Activated CD8-positive, alpha-beta memory T cell treated with anti-CD3 and anti-CD28 coated beads, Interleukin-2, amount 50 U/mL, for 4 hours (primary cell): ENCODE measurements at places on chromosomes 7 and 10.

DNA sequence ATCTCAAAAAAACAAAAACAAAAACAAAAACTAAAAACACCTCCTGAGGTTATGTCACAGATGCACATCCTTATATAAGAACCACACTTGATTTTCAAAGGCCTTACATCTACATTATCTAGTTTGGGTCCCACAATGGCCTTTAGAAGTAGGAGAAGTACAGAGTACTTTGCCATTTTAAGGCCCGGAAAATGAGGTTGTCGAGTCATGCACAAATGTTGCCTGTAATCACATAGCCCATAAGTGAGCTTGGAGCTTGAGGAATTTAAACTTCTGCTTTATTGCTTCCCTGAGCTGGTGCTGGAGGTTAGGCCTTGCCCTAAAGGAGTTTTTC is 9.7 kb upstream of the MKRN1 start:
- no peak for DNase-seq

DNA sequence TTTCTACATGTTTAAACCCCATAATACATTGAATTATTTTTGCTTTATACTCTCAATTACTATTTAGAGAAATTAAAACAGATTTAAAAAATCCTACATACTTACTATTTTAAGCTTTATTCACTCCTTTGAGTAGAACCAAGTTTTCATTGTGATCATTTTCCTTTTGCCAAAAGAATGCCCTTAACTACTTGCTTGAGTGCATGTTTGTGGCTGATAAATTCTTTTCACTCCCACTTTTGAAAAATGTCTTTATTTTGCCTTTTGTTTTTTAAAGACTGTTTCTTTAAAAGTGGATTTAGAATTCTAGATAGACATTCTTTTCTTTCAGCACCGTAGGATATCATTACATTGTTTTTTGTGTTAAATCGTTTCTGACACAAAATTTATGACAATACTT is 22.3 kb upstream of the AGR3 start:
- DNase-seq: no peak

GRCh38 chr10:28939281-28940157 is 262.2 kb downstream of the BAMBI start:
- no peak for DNase-seq

- no peak for DNase-seq
Observed at GRCh38 chr7:34096777-34097176, 191.4 kb downstream of the BMPER start.

GRCh38 chr7:76234282-76234584 is 32.5 kb downstream of the SRRM3 start:
- no peak for DNase-seq

DNA sequence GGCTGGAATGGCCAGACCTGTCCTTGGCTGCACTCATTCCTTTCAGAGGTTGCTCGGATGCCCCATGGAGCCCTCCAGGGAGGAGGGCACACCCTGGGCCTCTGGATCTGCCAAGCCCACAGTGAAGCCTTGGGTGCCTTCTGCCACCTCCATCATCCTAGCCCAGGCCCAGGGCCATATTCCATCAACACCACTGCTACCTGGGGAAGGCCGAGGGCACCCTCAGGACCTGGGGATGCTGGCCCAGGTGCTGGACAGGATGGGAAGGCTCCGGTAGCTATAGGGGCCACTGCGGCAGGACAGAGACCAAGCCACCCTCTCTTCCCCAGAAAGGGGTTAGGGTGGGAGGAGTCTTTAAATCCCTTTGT is 810 bp downstream of the OPN4 start:
- DNase-seq: no peak

- DNase-seq: no peak
Observed at GRCh38 chr7:96319439-96319838, 2.5 kb downstream of the SLC25A13 start.

DNA sequence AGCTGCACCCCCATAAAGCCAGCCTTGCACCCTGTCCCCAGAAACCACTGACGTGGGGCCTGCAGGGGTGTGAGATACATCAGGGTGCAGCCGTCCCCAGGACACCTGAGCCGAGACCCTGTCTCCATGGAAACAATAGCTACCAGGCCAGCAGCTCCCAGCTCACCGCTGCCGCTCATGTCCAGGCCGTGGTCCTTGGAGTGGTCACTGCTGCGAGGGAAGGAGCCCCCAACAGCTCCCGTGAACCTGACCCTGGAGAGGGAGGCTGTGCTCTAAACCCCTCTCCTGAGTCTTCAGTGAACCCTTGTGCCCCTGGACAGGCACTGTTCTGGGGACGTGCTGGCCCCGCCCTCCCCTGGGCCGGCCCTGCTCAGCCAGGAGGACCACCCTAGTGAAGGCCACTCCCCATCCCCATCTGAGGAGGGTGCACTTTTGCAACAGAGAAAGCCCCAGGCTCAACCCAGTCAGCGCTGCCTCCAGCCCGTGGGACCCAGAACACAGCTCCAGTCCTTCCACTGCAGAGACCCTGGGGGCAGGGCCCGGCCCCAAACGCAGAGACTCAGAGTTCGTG is 19.6 kb upstream of the INPP5A start:
- DNase-seq: no peak

DNA sequence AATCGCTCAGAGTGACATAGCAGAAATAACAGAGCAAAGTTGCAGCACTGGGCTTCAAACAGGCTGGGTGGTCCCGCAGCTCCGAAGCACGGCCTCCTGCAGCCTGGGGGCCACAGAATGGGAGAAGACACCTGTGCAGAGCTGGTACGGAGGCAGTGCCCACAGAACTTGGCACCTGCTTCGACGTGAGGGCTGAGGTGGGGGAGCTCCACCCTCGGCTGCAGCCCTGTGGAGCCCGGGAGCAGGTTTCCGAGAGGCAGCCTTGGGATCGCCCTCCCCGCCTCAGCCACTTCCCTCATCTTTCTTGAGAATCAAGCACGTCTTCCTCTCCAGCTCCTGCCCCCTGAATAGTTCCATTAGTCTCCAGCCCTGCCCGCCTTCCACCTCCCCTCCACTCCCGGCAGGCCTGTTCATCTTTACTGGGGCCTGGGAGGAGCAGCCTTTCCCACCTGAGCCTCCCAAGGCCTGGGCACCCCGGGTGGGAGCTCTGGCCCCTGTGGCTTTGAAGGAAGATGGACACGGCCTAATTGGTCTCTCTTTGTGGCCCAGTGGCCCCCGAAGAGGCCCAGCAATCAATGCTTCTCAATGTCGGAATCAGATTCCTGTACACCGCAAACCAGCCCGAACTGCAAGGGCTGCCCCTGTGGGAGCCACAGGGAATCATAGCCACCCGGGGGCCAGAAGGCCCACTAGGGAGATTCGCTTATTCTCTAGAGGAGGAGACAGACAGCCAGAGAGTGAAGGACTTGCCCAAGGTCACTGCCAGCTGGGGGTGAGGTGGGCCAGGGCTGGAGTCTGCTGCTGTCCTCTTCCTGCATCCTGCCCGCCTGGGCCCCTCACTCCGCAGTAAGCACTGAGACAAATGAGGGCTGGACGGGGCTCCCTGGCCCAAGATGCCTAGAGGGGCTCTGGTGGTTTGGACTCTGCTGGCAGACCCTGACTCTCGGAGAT is 17.0 kb upstream of the PCBD1 start:
- DNase-seq: no peak

- no peak for DNase-seq
Observed at GRCh38 chr10:101506829-101507661, 81.0 kb downstream of the POLL start.

GRCh38 chr10:129500617-129501339 is 33.7 kb downstream of the MGMT start:
- DNase-seq: no peak

DNA sequence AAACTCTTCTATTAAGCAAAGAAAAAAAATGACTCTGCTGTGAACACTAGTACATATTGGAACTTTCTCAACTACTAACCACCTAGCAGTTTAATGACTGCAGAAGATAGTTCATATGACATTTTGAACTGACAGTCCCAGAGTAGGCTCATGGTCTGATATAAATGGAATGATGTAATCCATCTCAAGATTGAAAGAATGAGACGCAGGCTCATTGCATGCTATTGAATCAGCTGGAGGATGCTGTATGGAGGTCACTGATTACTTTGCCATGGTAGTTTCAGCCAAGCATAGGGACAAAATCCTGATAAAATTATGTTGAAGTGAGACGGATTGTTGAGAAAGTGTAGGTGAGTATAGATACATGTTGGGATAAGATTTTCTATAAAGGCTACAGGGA is 217.6 kb upstream of the SEMA3E start:
- DNase-seq: no peak

GRCh38 chr7:155258226-155258560 is 39.5 kb upstream of the INSIG1 start:
- no peak for DNase-seq

GRCh38 chr10:77537720-77538373 is 99.8 kb downstream of the KCNMA1 start:
- DNase-seq: no peak

DNA sequence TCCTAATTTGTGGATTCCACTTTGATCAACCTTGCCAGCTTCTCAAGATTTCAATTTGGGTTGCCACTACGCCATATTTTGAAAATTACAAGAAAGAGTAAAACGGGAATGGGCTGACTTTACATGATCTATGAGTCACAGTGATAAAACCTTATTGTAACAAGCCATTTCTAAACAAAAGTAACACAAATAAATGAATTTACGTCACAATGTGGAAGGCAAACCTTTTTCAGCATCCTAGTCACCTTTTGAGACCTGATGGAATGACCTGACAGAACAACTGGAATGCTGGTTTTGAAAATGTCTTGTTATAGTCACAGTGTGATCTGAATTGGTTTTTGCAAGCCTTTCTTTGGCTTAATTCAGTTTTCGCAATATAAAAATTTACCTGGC is 85.9 kb downstream of the CDK6 start:
- no peak for DNase-seq

GRCh38 chr7:130381468-130382312 is 1.4 kb downstream of the CPA1 start:
- DNase-seq: no peak

- DNase-seq: no peak
Observed at GRCh38 chr10:15069230-15069629, 19.3 kb downstream of the ACBD7 start.

DNA sequence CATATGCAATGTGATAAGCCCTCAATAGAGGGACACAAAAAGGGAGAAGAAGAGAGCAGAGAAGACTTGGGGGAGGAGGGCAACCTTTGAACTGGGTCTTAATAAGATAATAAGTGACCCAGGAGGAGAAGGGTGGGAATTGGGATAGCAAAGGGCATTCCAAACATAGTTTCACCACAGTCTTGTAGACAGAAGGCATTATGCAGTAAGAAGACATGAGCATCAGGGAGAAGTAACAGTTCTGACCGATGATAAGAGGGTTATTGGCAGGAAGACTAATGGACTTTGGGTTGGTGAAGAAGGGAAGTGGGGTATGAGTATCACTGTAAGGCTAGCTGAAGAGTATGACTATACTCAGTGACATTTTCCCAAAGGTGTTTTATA is 63.6 kb downstream of the TES start:
- DNase-seq: no peak
